Stimulated activated effector memory CD8-positive, alpha-beta T cell treated with anti-CD3 and anti-CD28 coated beads, Interleukin-12 subunit alpha, Interleukin-12 subunit beta, amount 100 ng/mL, for 72 hours (primary cell): ENCODE measurements at places on chromosomes 2 and 18.
A peak's percentile ranks its signal among the peaks of the same experiment; 100 is the strongest.

- DNase-seq = no peak
These were observed 50.0 kb downstream of the ASAP2 start for GRCh38 chr2:9256570-9257043.

- DNase-seq = no peak
These were observed 298.6 kb downstream of the MEIS1 start for GRCh38 chr2:66733364-66733999.

DNA sequence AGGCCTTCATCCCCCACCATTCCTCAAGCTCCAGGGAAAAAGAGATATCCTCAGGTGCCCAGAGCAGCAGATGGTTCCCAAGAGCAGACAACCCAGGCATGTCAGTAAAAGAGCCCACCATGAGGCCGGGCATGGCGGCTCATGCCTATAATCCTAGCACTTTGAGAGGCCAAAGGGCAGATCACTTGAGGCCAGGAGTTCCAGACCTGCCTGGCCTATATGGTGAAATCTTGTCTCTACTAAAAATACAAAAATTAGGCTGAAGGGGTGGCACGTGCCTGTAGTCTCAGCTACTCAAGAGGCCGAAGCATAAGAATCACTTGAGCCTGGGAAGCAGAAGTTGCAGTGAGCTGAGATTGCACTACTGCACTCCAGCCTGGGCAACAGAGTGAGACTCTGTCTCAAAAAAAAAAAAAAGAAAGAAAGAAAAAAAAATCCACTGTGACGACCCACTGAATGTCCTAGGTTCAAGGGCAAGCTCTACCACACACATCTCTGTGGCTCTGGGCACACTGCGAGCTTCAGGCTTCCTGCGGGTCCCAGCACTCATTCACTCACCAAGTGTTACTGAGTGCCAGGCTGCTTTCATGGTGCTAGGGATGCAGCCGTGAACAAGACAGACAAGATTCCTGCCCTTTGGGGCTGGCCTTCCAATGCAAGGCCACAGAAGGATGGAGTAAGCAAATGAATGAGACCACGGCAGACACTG is 6.5 kb upstream of the DUSP2 start:
- DNase-seq = no peak

GRCh38 chr2:159639712-159640111 is 23.4 kb upstream of the BAZ2B start:
- DNase-seq = no peak

DNA sequence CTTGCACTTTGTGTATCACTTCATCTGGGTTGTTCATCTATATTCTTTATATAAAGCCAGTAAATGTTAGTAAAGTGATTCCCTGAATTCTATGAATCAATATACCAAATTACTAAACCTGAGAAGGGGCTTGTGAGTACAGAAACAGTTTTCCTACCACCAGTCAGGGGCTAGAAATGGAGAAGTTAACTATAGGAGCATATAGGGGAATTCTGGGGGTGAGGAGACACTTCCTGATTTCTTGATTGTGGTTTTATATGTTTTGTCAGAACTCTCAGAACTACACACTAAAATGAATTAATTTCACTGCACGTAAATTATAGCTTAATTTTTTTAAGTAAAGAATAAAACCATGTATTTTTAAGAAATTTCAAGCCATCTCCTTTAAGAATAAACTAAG is 93.7 kb downstream of the SESTD1 start:
- no peak for DNase-seq

- DNase-seq = no peak
These were observed 59.7 kb upstream of the NABP1 start for GRCh38 chr2:191618046-191618780.

DNA sequence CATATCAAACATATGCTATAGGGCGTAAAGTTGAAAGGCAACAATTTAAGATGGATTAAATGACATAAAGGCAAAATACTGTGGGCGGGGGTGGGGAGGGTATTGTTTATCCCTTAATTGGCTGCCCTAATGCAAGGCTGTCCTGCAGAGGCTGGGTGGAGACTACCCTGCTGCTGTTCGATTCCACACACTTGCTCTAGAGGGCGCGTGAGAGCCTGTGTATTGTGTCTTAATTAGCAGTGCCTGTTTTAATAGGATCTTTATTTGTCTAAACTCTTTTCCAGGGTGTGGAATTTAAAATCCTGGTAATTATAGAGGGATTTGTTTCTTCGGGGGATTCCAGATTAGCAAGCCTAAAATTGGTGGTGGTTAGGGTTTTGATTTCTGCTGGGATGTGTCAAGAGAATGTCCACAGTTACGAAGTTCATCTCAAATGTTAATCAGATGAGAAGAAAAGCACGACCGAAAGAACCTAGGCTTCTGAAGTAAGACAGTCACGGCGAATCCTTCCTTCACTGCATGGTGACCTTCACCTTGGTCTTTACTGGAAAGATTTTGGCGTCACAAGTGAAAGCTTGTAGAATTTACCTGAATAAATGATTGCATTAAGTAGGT is 103.5 kb upstream of the MAP3K20 start:
- peak; percentile 61 for DNase-seq

- DNase-seq = no peak
These were observed 71.0 kb downstream of the NGEF start for GRCh38 chr2:232941912-232942594.

- no peak for DNase-seq
These were observed 42.3 kb downstream of the AQP12A start for GRCh38 chr2:240733803-240734495.

DNA sequence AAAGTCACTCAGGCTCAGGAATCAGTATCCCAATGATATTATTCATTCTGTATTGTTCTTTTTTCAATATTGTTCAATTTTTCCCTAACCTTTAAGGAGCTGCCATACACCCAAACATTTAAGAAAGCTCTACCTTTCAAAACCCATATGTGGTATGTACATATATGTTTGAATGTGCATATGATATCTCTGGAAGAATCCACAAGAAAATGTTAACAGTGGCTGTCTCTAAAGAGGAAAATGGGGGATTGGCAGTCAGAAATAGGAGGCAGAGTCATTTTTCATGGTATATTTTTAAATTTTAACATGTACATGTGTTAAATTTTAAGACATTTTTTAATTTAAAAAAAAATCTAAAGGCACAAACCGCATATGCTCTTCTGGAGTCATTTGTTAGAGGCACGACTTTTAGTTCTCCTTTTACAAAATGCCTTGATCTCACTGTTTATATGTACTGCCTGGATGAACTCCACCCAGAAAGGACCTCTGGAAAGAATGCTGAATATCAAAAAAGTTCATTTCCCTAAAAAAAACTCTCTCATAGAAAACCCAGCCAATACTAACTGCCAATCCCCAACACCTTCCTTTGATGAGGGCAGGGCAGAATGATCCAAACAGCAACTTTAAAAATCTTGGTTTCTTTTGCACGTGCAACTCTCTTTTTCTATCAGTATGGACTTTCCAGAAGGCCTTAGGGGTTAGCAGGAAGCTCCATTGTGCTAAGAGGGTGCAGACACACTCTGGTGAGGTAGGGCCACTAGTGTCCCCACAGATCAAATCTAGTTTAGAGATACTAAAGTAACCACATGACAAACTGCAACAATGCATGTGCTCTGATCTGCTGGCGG is 23.6 kb downstream of the KCTD1 start:
- DNase-seq = no peak

DNA sequence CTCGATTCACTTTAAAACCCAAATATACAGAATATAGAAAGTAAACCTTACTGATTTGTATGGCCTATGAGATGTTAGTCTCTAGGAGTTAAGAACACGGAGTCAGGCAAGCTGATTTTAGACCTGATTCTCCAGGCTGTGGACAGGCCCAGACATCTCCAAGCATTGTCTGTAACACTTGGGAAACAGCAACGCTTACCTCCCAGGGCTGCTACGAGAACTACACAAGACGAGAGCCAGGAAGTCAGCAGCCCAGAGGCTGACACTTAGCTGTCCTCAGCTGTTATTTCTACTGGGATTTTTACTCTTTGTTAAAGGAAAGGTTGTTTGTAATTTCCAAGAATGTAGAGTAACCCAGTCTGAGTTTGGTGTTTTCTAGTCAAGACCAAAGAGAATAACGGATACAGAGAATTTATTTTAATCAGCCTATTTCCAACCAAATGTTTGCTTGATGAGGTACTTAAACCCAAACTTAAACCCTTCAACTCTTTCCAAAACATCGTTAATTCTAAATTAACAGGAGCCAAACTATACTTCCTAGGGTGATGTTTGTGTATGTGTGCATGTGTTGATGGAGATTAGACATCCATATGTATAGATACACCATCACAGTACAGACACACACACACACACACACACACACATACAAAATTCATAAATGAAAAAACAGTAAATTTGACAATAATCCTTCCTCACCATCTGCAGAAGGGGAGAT is 123.4 kb downstream of the LAMA1 start:
- no peak for DNase-seq

- DNase-seq = no peak
These were observed 229.2 kb downstream of the HDAC4 start for GRCh38 chr2:239171643-239172042.

DNA sequence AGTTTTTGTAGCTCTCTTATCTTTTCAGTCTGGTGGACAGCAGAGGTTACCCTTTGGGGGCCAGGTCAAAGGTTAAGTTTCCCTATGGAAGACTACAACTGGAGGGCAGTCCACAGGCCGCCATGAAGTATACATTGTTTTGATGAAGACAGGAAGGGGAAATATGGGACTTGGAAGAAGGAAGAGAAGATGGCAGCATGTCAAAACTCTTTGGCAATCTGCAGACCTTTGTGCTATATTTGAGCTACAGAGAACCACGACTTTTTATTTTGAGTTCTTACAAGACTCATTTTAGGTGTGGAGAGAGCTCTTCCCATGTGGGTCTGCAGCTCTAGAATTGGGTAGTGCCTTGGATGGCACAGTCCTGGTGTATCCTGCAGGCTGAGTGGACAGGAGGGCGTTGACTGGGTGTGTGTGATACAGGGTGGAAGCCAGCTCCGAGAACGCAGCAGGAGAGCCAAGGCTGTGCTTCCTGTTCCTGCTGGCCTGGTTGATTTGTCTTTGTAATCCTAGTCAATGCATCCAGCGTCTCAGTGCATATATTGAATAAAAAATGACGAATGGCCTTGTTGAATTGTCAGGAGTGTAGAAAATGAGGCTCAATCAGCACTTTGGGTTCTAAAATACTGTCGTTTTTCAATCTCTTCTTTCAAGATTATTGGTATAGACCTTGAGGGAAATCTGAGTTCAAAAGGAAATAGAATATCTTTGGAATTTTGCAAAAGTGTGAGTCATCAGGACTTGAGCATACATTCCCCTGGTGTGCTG is 11.5 kb downstream of the ITGA6 start:
- DNase-seq = no peak

- DNase-seq = no peak
These were observed 244.4 kb upstream of the MGAT5 start for GRCh38 chr2:134009440-134009839.

DNA sequence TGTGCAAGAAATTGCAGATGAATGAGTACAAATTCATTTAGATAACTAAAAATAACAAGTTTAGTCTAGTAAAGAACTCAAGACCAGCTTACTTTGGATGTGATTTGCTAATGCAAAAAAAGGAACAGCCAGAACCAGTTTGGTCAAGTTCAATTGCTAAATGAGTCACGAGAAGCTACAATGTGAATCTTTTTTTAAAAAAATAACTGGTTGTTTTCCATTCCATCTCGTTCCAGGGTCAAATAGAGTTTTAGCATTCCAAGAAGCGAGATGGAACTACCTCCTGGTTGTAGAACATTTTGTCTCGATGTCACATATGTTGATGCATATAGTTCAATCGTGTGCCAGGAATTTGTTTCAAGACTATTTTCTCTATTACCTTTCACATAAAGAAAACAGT is 65.0 kb upstream of the IKZF2 start:
- DNase-seq = no peak

DNA sequence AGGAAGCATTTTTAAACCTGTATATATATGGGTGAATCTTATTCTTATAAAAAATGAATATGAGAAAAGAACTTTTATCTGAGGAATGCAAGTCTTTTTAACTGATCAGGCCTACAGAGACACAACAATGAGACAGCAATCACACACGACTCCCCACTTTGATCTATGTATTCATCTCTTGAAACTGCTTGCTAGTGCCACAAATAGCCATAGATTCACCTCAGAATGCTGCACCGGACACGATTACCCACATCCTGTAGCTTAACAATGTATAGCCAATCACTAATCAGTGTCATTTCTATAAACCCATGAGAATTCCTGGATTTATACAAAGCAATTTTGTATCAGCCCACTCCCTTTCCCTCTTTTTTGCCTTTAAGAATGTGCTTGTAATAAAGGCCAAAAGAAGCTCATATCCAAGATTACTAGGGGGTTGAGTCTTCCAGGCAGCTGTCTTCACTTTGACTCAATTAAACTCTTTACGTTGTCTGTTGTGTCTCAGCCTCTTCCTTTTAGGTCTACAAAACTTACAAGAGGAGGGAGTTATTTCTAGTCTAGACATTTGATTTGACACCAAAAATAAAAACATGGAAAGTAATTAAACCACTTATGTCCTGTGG is 94.9 kb downstream of the MBD2 start:
- DNase-seq = no peak

- no peak for DNase-seq
These were observed 77.4 kb upstream of the TAF1B start for GRCh38 chr2:9765611-9766531.

GRCh38 chr2:69567157-69567908 is 76.2 kb downstream of the AAK1 start:
- DNase-seq = no peak

DNA sequence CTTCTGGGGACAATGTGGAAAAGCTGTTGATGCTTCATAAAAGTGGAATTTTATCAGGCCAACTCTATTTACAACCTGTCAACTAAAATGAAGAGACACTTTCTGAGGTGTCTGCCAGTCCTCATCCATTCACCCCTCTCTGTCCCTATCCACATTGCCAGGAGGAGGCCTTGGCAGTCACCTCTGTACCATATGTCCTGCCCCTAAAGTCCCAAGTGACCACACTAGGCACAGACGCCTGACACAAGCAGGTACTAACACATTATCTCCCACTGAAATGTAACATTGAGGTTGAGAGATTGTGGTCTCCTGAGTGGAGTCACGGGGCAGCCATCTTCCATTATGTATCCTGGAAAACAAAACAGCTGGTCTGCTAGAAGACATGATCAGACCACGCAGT is 71.4 kb downstream of the OSBPL1A start:
- DNase-seq = no peak

GRCh38 chr18:74271635-74272034 is 20.1 kb downstream of the CYB5A start:
- DNase-seq = no peak

DNA sequence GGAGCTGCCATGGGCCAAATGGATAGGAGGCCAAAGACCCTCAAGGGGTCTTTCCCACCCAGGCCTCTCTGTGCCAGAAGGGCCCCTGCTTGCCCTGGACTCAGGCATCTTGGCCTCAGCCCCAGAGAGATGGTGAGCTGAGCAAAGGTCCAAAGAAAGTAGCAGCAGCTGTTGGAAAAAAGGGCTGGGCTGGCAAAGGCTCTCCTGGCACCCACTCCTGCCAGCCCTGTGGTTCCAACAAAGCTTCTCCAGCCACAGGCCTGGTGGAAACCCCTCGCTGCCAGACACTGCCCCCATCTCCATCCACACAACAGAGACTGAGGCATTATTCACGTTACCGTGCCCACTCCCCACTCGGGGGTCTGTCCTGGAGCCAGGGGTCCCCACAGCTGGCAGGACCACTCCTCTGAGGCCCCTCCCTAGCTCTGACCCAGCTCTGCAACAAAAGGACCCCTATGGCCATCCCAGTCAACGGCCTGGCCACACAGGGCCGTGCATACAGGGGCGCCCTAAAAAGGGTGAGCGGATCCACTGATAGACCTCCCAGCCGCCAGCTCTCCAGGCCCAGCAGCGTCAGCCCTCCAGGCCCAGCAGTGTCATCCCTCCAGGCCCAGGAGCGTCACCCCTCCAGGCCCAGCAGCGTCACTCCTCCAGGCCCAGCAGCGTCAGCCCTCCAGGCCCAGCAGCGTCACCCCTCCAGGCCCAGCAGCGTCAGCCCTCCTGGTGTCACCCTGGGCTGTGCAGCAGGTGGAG is 10.1 kb downstream of the BIN1 start:
- no peak for DNase-seq
